NB4 (cell line): ENCODE measurements at places on chromosomes 13 and 19.

GRCh38 chr13:77946522-77946921 lies 27.9 kb upstream of the EDNRB start:
- DNase-seq = no peak

DNA sequence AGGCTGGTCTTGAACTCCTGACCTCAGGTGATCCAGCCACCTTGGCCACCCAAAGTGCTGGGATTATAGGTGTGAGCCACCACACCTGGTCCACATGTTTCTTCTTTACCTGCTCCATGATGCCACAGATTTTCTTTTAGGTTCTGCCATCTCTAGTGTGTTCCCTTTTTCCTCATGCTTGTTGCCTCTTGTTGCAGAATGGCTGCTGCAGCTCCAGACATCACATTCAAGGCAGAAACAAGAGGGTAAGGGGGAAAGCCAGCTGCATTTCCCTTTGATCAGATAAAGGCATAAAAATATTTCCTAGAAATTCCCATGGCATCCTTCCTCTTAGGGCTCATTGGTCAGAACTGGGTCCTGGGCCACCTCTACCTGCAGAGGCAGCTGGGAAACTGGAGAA lies 12.3 kb upstream of the CCDC124 start:
- DNase-seq = no peak

- no peak for DNase-seq
These were observed 7.1 kb upstream of the RAB20 start for GRCh38 chr13:110568612-110569011.

DNA sequence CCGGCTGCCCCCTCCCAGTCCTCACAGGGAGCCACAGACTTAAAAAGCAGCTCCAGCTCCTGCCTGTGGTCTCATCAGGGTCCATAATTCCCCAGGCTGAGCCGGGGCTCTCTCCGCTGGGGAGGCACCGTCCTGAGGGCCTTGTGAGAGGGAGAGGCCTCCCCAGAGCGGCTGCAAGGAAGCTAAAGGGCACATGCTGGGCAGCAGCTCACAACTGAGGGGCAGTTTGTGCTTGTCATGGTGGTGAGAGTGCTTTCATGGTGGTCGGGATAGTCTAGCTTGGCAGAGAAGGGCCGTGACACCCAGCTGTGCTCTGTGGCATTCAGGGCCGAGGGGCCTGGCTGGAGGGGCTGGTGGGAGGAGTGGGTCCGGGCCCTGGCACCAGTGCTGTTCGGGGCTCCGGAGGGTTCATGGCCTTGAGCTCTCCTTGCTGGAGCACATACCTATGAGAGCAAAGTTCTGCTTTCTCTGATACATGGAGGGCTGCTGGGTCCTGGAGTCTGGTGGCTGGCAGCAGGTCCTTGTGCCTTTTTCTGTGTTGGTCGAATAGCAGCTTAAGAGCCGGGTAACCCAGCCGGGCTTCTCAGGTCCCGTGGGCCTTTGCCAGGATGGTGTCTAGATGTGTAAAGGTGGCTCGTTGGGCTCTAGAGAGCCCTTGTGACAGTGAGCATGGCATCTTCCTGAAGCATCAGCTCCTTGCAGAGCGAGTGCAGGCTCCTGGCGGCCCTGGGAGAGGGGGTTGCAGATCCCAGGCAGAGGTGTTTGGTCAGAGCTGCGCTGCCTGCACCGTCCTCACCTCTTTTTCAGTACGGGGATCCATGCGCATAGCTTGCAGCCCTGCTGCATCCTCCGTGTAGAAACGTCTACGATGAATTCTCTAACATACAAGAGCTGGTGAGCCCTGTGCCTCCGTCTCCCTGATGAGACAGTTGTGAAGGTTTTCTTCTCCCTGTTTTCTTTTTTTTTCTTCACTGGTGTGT lies 8.8 kb downstream of the UPF1 start:
- DNase-seq = no peak

GRCh38 chr13:60655256-60655655 lies 258.2 kb downstream of the TDRD3 start:
- no peak for DNase-seq

DNA sequence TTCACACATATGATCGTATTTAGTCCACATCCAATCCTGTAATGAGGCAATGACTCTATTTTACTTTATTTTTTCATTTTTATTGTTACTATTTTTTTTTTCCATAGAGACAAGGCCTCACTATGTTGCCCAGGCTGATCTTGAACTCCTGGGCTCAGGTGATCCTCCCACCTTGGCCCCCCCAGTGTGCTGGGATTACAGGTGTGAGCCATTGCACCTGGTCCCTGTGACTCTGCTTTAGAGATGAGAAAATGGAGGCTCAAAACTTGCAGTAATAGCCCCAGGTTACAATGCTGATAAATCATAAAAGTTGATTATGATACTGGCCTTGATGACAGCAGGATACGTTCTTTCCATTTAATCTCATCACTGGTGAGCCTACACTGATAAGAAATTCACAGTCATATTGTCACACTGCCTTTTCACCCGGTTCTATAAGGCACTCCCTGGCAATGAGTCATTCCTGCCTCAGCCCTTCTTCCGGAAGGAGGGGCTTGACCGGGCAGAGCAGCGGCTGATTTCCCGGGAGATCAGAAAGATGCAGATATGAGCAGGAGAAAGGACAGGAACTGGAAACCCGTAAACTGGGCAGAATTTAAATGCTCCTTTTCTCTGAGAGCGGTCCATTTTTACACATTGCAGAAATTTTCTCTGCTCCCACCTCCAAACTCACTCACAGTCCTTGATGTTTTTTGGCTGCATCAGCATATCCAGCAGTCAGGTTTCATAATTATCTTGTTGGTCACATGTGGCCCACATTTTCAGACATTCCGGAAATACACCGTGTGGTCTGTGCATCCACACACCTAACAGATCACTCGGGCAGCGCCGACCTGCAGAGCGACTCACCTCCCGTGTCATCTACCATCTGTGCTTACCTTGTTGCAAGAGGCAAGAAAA lies 616.4 kb downstream of the EFNB2 start:
- DNase-seq = peak; percentile 74

- DNase-seq = no peak
These were observed 1471.7 kb downstream of the UQCRFS1 start for GRCh38 chr19:27741236-27741635.

- DNase-seq = no peak
These were observed 87.0 kb upstream of the TSHZ3 start for GRCh38 chr19:31436121-31436776.

GRCh38 chr13:114032126-114032799 lies 58.4 kb upstream of the C13orf46 start:
- no peak for DNase-seq

- DNase-seq = peak; percentile 42
These were observed 118.1 kb upstream of the FRY start for GRCh38 chr13:31913459-31913858.

- no peak for DNase-seq
These were observed 10.6 kb downstream of the C19orf47 start for GRCh38 chr19:40337594-40337993.

DNA sequence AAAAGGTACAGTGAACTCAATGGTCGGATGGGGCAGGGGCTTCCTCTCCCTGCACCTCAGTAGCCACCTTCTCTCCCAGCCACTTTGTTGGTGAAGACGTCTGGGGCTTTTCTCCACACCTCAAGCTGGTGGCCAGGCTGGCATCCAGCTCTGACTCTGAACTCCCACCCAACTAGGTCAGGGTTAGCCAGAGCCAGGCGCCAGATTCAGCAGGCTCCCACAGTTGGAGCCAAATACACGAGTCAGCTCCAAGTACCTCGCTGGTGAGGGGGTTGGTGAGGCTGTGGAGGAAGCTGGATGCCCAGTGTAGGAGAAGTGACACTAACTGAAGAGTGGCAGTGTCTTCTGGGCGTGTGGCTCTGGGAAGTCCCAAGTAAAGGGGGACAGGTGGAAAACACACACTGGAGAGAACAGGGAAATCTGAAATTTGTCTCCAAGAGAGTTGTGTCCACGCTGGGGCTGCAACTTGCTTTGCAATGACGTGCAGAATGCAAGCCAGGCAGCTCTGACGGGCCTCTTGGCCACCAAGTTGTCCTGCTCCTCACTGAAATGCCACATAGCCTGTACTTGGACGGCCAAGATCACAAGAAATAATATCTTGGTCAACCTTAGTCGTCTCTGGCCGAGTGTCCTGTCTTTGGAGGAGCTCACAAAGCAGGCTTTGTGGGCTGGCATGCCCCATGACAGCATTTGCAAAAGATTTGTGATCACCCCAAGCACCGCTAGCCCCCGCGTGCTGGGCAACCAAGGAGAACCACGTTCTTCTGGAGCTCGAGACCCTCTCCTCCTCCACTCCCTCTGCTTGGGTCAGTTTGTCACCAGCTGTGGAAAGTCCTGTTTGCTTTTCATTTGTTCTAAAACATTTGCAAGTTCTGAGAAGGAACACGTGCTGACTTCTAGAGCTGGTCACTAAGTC lies 18.1 kb downstream of the SLC7A1 start:
- DNase-seq = no peak

DNA sequence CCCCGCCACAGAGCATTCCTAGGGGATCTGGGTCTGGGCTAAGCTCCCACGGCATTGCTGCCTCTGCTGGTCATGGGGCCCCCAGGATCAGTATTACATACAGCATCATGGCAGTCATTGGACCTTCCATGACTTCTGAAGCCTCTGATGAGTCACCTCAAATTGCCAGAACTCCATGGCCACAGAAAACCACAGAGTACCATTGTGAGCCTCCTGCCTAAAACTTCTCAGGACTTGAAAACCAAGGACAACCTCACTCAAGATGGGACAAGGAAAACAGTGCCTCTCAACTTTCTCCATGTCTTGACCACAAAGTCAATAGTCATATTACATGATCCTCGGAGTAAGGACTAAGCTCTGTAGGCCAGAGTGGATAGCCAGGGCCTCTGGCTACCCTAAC lies 306.0 kb downstream of the GPC5 start:
- no peak for DNase-seq

DNA sequence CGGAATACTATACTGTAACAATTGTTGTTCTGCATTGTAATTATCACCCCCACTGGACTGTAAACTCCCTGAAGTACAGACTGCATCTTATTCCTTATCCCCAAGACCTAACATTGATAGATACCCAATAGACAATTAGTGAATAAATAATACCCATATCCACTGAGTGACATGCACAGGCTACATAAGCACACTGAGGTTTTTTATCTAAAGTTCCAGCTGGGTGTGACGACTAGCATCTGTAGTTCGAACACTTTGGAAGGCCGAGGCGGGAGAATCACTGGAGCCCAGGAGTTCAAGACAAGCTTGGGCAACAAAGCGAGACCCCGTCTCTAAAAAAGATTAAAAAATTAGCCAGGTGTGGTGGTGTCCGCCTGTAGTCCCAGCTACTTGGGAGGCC lies 2.5 kb downstream of the KPNA3 start:
- no peak for DNase-seq

DNA sequence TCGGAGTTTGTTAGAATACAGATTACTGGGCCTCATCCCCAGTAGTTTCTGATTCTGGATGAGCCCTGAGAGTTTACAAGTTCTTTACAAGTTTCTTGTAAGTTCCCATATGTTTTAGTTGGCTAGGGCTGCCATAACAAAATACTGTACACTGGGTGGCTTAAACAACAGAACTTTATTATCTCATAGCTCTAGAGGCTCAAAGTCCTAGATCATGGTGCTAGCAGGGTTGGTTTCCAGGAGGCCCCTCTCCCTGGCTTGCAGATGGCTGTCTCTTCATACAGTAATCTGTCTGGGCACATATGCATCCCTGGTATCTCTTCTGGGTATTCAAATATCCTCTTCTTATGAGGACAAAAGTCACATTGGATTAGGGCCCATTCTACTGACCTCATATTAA lies 167.2 kb downstream of the KLF5 start:
- DNase-seq = no peak

GRCh38 chr13:44045180-44045562 lies 165.5 kb downstream of the LACC1 start:
- DNase-seq = no peak

DNA sequence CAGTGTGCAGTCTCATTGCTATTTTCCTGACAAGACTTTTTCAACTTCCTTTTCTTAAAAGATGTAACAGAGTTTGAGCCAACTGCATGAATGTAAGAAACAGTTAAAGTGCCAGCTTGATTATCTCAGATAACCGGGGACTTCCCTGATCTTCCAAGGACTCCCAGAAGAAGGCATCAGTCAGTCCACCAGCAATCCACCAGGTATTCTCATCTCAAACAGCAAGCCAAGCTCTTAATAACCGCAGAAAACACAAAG lies 350.1 kb downstream of the LIG4 start:
- no peak for DNase-seq

GRCh38 chr13:41763782-41764181 lies 197.1 kb downstream of the VWA8 start:
- DNase-seq = no peak

DNA sequence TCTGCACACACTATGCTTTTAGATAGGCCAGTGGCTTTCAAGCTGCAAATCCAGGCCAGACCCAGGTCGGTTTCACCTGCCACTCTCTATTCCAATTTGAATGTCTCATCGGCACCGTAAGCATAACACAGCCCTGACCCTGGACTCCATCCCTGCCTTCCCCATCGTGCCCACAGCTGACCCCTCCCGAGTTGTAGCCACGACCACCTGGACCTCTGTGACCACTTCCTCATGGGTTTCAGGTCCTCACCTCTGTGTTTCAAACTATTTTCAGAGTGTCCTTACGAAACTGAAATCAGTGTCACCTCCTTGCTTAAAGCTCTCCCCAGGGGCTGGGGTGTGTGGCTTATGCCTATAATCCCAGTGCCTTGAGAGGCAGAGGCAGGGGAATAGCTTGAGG lies 9.0 kb upstream of the HSH2D start:
- DNase-seq = peak; percentile 58
